ENCODE measurements at places on chromosomes 3 and 15.

DNA sequence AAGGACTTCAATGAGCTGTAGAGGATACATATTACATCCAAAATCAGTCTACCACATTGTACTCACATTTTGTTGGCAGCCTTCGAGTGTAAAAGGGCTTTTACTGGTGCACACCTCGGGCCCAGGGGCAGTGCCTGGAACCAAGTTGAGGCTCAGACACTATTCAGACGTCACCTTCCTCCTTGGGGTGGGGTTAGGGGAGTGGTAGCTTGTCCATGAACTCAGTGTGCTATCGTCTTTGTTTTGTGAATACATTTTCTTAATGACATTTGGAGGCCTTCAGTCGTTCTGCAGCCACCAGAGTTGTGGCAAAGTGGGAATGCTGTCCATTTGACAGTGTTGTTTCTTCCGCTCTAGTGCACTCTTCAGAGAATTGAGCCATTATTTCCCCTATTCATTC is 114.2 kb downstream of the PGPEP1L start:
- no peak for DNase-seq

DNA sequence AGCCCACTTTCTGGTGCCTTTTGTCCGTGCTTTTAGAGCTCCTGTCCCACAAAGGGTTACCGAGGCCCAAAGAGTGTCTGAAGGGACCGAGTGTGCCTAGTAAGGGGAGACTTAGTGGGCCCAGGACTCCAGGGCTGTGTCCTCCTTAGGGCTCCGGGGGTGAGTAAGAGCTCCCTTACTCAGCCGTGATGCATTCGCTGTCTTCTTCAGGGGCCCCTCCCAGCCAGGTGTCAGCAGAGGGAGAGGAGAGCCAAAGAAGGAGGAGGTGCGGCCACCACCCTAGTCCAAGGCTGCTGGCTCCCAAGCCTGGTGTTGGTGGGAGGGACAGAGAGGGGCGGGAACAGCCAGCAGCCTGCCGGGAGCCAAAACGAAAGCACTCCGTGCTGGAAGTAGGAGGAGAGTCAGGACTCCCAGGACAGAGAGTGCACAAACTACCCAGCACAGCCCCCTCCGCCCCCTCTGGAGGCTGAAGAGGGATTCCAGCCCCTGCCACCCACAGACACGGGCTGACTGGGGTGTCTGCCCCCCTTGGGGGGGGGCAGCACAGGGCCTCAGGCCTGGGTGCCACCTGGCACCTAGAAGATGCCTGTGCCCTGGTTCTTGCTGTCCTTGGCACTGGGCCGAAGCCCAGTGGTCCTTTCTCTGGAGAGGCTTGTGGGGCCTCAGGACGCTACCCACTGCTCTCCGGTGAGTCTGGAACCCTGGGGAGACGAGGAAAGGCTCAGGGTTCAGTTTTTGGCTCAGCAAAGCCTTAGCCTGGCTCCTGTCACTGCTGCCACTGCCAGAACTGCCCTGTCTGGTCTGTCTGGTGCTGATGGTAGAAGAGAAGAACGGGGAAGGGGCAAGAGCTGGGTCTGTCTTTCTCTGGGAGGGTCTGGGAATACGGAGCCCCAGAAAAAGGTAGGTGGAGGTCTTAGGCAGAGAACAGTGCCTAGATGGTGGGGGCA is at the start of gene IL17RC:
Gene IL17RC, plus strand, starts transcription at position 365 of the 947 bp plus-strand sequence. Its CDS starts 218 bp downstream, at position 583.
- peak; percentile 32 for DNase-seq

GRCh38 chr3:98185180-98185579 is 18.7 kb downstream of the OR5H15 start:
- no peak for DNase-seq

GRCh38 chr15:83721981-83722380 is 68.1 kb downstream of the ADAMTSL3 start:
- DNase-seq: no peak

Data from stimulated activated CD8-positive, alpha-beta memory T cell treated with anti-CD3 and anti-CD28 coated beads, Interleukin-15, amount 100 ng/mL, for 48 hours (primary cell).